ENCODE measurements at places on chromosomes 6 and 20.

- DNase-seq, result no peak
Observed at GRCh38 chr20:62150310-62150575, 6.7 kb downstream of the SS18L1 start.

GRCh38 chr20:2879146-2879545 is 5.9 kb downstream of the PTPRA start:
- DNase-seq, result no peak

DNA sequence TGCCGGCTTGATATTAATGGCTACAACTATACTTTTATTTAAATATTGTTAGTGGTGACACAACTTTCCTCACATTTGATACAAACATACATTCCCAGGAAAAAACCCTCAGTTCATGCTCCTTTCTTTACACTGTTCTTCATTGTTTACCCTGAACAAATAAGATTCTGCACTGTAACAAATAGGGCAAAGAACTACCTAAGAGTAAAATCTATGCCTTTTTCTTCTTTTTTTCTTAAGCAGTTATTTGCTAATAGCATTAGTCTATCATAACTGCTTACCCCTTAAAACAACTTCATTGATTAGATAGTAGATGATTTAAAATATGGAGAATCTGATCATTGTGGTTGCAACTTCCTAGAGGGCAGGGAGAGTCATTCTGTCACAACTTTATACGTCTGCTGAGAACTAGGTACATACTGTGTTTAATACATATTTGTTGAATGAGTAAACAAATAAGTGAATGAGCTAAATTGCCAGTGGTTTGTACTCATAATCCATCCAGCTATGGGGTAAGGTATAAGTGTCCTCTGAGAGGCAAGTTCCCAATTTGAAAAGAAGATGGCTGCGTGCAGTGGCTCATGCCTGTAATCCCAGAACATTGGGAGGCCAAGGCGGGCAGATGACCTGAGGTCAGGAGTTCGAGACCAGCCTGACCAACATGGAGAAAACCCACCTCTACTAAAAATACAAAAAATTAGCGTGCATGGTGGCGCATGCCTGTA is 161.0 kb downstream of the CDK19 start:
- no peak for DNase-seq

- no peak for DNase-seq
Observed at GRCh38 chr20:4592316-4593148, 129.2 kb upstream of the PRND start.

- no peak for DNase-seq
Observed at GRCh38 chr6:143961886-143962878, 45.9 kb downstream of the PLAGL1 start.

GRCh38 chr6:280775-281468 is 11.4 kb upstream of the DUSP22 start:
- DNase-seq, result no peak

- DNase-seq, result no peak
Observed at GRCh38 chr20:33024609-33025317, 6.7 kb upstream of the BPIFB6 start.

- peak; percentile 19 for DNase-seq
Observed at GRCh38 chr6:135403584-135403983, 94.0 kb downstream of the AHI1 start.

DNA sequence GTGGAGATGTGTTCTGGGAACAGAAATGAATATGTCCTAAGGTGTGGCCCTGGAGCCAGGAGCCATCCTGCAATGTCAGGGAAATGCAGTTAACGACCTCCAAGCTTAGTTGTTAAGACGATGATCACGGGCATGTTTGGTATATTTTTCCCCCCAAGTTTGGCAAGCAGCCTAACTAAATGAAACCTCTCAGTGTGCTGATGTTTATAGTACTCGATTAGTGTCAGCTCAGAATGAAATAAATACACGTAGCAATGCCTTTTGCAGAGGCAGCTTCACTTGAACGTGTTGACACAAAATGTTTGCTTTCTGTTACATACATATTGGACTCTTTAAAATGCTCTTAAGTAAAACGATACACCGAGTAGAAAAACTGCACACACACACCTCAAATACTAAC is 76.2 kb upstream of the OLIG3 start:
- no peak for DNase-seq

- no peak for DNase-seq
Observed at GRCh38 chr6:110067837-110068591, 89.9 kb downstream of the GPR6 start.

- no peak for DNase-seq
Observed at GRCh38 chr6:150666071-150666470, 66.4 kb downstream of the PLEKHG1 start.

DNA sequence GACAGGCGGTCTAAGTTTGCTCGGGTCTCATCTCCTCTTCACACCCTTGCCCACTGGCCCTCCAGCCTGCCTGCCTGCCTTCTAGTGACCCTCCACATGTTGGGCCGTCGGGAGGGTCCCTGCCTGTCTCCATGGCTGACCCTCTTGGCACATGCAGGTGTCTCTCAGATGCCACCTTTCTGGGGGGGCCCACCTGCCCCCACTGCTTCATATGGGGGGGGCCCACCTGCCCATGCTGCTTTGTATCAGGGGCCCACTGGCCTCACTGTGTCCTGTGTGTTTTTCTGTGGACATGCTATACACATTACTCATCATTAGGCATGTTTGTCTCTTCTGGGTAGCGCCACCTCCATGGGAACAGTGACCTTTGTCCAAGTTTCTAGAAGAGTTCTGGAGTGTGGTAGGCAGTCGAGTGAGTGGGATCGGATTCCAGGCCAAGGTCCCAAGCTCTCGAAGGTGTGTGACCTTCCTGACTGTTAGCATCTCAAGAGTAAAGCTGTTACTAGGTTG is 40.4 kb upstream of the KIF25 start:
- DNase-seq, result no peak

DNA sequence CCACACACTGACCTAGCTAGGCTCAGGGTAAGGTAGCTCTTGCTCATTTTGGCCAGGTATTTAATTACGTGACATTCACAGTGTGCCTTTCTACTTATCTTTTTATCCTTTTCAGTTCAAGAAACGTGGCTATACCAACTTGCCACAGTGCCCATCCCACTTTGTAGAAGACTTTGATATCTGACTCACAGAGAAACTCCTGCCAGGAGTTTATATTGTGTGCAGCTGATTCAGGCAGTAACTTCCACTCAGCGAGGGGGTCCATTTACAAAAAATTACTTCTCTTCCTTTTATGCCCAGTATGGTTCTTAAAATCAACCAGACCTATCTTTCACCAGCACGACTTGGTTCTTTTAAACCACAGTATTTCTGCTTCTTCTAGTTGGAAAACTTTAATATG is 75.6 kb downstream of the PRL start:
- no peak for DNase-seq

- no peak for DNase-seq
Observed at GRCh38 chr20:60968853-60969720, 283.0 kb upstream of the CDH4 start.

GRCh38 chr6:42367353-42368011 is 84.2 kb downstream of the TRERF1 start:
- no peak for DNase-seq

DNA sequence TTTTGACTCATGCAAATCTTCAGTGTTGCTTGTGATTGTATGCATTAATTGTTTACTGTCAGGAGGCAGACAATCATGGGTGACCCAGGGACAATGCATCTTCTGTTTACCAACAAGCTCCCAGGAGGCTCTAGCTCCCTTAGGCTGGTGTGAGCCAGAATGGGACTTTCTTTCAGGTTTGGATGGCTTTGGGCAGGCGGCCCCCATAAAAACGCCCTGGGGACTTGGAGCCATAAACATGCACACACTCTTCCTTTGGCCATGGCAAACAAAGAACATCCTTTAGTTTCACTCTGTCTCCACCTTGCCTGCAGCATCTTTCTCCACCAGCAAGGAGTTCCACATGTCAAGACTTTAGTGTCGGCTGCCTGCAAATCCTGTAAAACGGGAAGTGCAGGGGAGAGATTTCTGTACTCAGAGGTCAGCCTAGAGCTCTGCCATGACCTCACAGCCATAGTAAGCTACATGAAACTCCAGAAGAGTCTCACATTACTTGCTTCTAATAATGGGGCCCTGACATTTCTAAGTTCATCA is 127.6 kb downstream of the MAP3K7 start:
- DNase-seq, result no peak

DNA sequence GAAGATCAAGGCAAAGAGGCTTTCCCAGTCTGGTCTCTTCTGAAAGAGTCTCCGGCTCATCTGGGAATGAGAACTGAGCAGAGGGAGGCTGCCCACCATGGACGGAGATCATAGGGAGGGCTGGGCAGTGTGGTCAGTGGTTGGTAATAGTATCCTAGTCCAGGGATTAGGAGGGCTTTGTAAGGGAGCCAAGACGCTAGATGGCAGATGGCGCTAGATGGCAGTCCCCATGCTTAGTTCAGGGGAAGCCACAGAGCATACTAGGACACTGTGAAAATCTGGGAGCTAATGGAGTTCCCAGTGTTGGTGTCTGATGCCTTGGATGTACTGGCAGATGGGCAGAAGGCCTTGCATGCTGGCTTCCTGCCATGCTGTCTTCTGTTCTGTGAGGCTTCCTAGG is 21.7 kb upstream of the DAAM2 start:
- DNase-seq, result no peak

GRCh38 chr6:36136034-36136433 is 5.7 kb downstream of the MAPK13 start:
- DNase-seq, result no peak

DNA sequence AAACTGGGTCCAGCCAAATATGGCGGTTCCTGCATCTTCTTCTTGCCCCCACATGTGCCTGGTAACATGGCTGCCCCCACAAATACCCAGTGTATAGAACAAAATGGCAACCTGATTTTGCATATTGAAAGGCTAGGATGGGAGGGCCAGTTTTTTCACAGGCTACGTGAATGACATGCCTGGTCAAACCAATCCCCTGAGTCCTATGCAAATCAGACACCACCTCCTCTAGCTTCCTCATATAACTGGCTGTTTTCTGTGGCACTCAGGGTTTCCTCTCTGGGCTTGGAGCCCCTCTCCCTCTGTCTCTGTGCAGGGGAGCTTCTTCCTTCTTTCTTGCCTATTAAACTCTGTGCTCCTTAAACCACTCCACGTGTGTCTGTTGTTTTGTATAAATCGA is 372.1 kb downstream of the KIF16B start:
- DNase-seq, result no peak

DNA sequence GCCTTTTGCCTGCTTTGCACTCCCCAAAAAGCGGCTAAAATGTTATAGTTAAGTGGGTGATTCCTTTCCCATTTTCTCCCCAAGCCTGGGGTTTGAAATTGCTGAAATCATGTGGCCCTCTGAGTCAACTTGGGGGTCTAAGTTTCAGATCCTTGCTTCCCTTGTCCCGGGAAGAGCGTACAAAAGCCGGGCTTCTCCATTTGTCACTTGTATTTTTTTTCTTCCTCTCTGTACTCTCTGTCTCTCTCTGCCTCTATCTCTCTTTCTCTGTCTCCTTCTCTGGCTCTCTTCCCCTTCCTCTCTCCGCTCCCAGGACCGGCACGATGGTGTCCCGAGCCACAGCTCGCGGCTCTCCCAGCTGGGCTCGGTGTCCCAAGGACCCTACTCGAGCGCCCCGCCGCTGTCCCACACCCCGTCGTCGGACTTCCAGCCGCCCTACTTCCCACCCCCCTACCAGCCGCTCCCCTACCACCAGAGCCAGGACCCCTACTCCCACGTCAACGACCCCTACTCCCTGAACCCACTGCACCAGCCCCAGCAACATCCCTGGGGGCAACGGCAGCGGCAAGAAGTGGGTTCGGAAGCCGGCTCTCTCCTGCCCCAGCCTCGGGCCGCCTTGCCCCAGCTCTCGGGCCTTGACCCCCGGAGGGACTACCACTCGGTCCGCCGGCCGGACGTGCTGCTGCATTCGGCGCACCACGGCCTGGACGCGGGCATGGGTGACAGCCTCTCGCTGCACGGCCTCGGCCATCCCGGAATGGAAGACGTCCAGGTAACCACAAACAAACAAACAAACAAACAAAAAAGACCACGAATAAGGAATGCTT is 4.6 kb downstream of the TFAP2B start:
- DNase-seq, result no peak

DNA sequence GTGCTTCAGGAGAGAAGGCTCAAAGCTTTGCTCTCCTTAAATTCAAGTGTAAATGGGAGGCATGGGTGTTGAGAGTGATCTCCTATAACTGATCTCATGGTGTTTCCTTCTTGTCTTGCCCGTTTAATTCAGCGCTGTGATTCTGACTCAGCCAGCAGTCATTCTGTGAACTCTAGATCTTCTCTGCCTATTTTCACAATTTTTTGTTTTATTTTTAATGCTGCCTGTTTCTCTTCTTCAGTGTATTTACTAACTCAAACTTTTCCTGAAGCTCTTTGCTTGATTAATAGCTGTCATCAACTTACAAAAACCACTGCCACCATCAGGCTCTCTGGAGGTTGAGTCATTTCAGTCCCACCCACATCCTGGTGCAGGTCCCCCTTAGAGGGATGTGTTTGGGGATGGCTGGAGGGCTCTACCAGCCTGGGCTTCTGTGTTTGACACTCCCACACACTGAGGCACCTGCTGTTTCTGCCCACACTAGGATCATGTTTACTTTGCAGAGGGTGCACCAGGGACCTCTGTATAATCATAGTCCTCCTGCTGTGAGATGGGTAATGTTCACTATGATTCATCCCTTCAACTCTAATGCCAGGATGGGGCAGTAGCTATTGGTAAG is 94.0 kb downstream of the SHLD1 start:
- DNase-seq, result no peak

- no peak for DNase-seq
Observed at GRCh38 chr6:51550243-51550642, 537.2 kb downstream of the PKHD1 start.

GRCh38 chr6:25777031-25777430 is 22.5 kb downstream of the SLC17A4 start:
- DNase-seq, result no peak

All from pulmonary artery endothelial cell (primary cell).